ENCODE measurements at places on chromosomes 16 and 17. TPM values are rescaled to one million over a fixed set of nuclear protein-coding genes. Genes with fewer than 3 reads are reported as not detected.

- DNase-seq = no peak
- H3K27ac ChIP-seq = no peak overlapping the region
- peaks cover 6% of the 10 kb centered on the region for H3K27me3 ChIP-seq
- H3K4me3 ChIP-seq = no peak overlapping the region
- H3K36me3 ChIP-seq = no peaks in the 10 kb centered on the region
These were observed 4.9 kb downstream of the SDK2 start for GRCh38 chr17:73639322-73639721.

GRCh38 chr17:10144456-10144855 is 54.0 kb downstream of the GAS7 start:
- H3K36me3 ChIP-seq = no peaks in the 10 kb centered on the region
- H3K27ac ChIP-seq = no peak overlapping the region
- H3K4me3 ChIP-seq = no peak overlapping the region
- no peak for DNase-seq
- peaks cover 2% of the 10 kb centered on the region for H3K27me3 ChIP-seq

DNA sequence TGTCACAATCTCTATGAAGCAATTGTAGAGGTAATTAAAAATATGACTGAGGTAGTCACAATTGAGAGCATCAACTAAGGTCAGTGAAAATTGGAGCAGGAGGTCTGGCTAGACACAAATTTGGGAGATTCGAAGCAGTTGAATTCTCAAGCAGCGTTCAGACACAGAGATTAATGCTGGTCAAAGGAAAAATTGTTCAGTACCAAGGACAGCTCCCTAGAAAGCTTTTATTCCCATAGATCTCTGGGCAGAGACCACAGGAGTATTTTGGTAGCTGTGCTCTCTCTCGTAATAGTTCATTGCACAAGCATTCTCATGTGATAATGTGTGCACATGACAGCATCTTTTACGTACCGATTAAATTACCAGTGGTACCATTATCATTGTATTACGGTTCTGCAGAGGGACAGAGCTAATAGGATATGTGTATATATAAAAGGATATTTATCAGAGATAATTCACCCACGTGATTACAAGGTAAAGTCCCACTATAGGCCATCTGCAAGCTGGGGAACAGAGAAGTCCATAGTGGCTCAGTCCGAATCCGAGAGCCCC is 387.5 kb upstream of the HSBP1 start:
- DNase-seq = no peak
- no peak overlapping the region for H3K4me3 ChIP-seq
- H3K4me1 ChIP-seq = no peaks in the 10 kb centered on the region
- no peak overlapping the region for H3K27ac ChIP-seq
- no peaks in the 10 kb centered on the region for H3K36me3 ChIP-seq

DNA sequence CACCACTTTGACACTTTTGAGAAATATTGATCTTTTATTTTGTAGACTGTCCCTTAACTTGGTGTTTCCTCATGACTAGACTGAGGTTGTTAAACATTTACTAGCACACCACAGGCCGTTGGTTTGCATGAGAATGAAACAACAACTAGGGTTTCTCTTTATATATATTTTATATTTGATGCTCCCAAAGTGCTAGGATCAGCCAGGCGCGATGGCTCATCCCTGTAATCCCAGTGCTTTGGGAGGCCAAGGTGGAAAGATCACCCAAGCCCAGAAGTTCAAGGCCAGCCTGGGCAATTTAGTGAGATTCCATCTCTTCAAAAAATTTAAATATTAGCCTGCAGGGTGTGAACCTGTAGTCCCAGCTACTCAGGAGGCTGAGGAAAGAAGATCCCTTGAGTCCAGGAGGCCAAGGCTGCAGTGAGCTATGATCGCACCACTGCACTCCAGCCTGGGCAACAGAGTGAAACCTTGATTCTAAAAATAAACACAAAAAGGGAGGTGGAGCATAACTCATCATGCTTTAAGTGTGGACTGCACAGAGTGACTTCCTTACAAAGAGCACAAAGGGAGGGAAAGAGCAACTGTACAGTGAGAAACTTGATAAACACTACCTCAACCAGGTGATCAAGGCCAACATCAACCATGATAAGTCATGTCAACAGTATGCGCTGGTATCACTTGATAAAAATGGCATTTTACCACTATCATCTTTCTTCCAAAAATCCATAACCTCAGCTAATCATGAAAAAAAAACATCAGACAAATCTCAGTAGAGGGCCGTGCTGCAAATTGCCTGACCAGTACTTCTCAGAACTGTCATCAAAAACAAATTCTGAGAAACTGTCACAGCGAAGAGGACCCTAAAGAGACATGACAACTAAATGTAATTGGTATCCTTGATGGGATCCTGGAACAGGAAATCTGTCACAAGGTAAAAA is 72.8 kb upstream of the ATF7IP2 start:
- H3K4me3 ChIP-seq = no peak overlapping the region
- H3K36me3 ChIP-seq = no peaks in the 10 kb centered on the region
- H3K4me1 ChIP-seq = peaks cover 6% of the 10 kb centered on the region
- no peak overlapping the region for H3K27ac ChIP-seq

APOBR gene
- total RNA-seq = 2.4 TPM

METRN gene
- 13.3 TPM for total RNA-seq
